ENCODE measurements at places on chromosomes 2 and 18.

DNA sequence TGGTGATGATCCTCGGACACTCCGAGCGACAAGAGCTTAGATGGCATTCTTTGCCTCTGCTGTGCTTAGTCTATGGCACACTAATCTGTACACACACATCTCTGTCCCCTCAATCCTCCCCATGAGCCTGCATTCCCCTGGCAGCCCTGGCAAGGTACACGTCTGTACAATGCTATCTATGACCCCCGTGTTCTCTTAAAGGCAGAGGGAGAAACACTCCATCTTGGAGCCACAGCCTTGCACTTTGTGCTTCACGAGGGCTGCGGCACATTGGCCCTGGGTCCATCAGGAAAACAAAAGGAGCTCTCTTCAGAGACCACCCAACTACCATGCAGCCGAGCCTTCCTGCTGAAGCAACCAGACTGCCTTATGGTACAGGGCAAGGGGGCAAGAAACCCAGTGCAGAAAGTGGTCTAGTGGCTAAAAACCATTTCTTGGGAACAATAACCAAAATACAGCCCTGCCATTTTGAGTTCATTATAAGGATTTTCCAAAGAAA lies 42.5 kb downstream of the STEAP3 start:
- DNase-seq = no peak

DNA sequence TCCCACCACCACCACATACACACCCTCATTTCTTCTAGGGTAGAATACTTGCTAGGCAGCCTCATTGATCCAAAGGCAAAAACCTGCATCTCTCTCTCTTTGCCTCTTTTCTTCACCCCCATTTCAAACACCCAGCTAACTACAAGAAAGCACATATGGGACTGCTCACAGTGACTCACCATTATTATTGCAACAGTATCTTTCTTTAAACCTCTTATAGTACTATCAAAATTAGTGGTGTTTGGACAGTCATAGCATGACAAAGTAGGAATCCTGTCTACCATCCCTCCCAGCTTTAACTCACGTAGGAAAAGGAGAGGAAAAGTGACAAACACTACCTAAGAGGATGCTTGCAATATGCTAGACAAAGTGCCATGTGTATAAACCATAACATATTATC lies 422.5 kb upstream of the CRIM1 start:
- DNase-seq = peak; percentile 76

GRCh38 chr2:228771774-228772173 lies 499.3 kb downstream of the PID1 start:
- DNase-seq = peak; percentile 16

GRCh38 chr2:77397763-77398162 lies 124.4 kb downstream of the LRRTM4 start:
- DNase-seq = no peak

GRCh38 chr2:228602288-228602687 lies 420.8 kb upstream of the SPHKAP start:
- peak; percentile 34 for DNase-seq

- DNase-seq = no peak
These were observed 117.6 kb downstream of the INHBB start for GRCh38 chr2:120463527-120463926.

DNA sequence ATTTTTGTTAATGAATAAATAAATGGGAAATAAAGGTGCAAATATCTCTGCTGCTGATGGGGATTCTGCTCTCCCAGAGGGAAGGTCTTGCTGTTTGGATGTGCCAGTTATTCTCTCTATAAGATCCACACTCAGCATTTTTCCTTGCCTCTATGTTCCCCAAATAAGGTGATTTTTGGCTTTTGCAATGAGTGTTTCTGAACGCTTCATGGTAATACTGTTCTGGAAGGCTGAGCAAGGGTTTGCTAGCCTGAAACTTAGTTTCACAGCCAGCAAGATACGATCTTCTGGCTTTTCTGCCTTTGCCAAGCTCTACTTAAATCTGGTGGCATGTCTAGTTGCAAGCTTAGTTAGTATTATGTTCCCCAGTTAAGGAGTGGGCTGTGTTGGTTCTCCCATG lies 114.6 kb downstream of the LPIN1 start:
- DNase-seq = no peak

DNA sequence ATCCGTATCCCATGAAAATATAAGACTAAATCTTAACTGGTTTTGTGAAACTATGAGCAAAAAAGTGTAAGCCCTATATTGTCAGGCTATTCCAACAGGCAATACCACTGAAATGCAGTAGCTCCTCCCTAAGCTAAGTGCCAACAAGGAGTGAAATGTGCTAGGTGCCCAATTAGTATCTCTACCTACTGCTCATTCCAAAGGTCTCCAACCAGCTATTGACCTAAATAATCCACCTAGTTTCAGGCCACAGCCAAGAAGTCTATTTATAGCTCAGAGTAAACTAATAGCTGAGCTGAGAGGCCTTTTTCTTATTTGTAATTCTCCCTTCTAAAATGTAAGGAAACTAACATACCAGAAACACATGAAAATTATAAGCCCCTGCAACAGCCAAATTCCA lies 482.2 kb downstream of the DCC start:
- DNase-seq = no peak

GRCh38 chr2:143192716-143193115 lies 63.5 kb downstream of the ARHGAP15 start:
- DNase-seq = no peak

GRCh38 chr2:65053199-65053598 lies 3.0 kb upstream of the CEP68 start:
- no peak for DNase-seq

GRCh38 chr2:107717661-107718060 lies 109.0 kb upstream of the RGPD4 start:
- no peak for DNase-seq

- peak; percentile 33 for DNase-seq
These were observed 129.0 kb downstream of the GPD2 start for GRCh38 chr2:156565066-156565710.

DNA sequence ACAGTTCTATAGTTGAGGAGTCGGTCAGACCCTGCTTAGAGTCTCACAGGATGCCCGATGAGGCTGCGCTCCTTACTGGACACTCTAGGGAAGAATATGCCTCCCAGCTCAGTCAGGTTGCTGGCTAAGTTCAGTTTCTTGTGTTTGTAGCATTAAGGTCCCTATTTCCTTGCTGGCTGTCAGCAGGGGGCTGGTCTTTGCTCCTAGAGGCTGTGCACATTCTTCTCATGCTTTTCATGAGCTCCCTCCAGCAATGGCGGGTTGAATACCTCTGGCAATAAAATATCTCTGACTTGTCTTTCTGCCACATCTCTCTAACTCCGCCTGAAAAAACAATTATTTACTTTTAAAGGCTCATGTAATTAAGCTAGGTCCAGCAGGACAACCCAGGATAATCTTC lies 79.4 kb upstream of the DNAJC10 start:
- no peak for DNase-seq

GRCh38 chr2:73333564-73333963 lies 40.2 kb upstream of the EGR4 start:
- DNase-seq = no peak

DNA sequence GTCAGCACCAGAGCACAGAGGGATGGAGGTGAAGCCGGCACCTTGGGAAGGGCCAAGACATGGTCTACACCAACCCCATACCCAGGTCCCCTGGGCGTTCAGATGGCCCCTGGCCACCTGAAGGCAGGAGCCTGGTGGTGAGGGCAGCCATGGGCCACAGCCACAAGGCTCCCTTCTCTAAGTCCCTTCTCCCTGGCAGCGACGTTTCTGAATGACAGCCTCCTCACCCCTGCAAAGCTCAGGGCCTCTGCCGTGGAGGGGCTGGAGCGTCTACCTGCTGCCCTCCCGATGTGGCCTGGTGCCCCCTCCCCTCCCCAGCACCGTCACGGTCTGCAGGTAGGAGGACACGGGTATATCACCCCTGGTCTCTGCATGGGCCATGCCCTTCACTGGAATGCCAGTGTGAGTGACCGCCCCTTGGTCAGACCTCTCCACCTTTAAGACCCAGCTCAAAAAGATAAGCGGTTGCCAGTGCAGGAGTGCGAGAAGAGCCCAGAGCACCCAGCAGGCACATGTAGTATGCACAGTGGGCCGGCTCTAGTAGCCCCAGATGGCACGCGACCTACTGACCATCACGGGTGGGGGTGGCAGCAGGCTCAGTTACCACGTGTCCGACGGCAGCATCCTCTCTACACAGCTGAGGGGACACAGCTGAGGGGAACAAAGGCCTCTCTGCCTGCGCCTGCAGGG lies 46.6 kb downstream of the HS6ST1 start:
- DNase-seq = no peak

DNA sequence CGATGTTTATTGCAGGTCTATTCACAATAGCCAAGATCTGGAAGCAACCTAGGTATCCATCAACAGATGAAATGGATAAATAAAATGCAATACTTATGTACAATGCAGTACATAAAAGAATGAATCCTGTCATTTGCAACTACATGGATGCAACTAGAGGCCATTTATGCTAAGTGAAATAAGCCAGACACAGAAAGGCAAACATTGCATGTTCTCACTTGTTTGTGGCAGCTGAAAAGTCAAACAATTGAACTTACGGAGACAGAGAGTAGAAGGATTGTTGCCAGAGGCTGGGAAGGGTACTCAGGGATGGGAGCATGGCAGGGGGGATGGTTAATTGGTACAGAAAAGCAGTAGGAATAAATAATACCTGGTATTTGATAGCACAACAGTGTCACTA lies 563.9 kb downstream of the TMX3 start:
- DNase-seq = no peak

- peak; percentile 53 for DNase-seq
These were observed 179.6 kb downstream of the FAM124B start for GRCh38 chr2:224222291-224222690.

DNA sequence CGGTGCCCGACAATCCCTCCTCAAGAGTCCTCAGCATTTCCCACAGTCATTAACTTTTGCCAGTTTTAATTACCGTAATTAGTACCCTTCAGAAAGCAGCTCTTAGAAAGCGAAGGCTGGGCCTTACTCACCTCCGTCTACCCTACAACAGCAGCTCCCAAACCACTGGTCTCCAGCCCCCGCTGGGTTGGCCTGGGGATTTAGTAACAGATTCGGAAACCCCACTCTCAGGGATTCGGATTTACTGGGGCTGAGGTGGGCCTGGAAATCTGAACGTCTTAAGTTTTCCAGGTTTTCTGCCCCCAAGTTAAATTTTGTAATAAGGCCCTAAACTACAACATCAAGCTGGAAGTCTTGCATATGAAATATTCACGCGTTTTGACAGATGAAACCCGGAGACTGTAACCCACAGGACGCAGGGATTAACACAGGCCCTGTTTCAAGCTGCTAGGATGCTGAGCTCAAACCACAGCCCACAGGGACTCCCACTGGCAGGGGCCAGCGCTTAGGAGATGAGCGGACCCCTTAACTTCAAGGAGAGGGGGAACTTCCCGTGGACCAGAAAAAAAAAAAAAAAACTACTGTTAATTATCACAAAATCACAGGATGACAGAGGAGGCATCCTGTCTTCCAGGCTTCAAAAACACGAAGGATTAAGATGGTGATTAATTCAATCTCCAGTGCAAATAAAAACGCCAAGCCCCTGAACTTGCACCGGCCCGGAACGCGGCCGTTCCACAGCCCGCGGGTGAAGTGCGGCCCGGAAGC lies 985 bp downstream of the ILKAP start:
- no peak for DNase-seq

DNA sequence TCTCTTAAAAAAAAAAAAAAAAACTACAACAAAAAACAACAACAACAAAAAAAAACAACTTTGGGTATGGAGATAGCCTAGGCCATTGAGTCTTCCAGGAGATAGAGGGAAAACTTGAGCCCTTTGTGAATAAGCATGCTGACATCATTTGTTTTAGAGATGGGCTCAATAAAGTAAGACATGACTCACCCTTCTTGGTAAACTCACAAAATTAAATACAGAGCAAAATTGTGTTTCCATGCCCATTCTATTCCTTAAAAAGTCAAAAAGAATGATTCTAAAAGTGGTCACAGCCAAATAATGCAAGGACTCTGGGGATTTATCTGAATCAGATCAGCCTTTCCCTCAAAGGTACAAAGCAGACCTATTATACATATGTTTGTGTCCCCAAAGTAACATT lies 117.4 kb downstream of the ETAA1 start:
- DNase-seq = peak; percentile 72

GRCh38 chr2:189179570-189179950 lies at the start of gene COL5A2:
COL5A2 (minus strand) TSS chr2:189179761; CDS start chr2:189179604, 157 bp downstream.
- peak; percentile 87 for DNase-seq

DNA sequence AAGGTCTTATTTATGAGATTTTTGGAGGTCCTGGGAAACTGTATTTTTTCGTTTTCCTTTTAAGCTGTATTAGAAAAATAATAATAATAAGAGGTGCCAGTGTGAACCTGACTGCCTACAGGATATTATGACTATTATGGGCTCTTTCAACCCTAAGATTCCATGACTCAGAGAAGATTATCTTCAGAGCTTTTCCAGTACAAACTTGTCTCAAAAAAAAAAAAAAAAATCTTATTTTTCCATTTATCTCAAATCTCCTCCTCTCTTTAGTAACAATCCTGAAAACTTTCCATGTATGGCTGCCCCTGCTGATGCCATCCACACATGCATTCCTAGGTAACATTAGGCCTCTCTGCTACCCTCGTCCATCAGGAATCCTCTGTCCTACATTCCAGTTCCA lies 36.7 kb upstream of the RPE start:
- no peak for DNase-seq

GRCh38 chr18:58128381-58129374 lies 84.7 kb downstream of the NEDD4L start:
- no peak for DNase-seq

DNA sequence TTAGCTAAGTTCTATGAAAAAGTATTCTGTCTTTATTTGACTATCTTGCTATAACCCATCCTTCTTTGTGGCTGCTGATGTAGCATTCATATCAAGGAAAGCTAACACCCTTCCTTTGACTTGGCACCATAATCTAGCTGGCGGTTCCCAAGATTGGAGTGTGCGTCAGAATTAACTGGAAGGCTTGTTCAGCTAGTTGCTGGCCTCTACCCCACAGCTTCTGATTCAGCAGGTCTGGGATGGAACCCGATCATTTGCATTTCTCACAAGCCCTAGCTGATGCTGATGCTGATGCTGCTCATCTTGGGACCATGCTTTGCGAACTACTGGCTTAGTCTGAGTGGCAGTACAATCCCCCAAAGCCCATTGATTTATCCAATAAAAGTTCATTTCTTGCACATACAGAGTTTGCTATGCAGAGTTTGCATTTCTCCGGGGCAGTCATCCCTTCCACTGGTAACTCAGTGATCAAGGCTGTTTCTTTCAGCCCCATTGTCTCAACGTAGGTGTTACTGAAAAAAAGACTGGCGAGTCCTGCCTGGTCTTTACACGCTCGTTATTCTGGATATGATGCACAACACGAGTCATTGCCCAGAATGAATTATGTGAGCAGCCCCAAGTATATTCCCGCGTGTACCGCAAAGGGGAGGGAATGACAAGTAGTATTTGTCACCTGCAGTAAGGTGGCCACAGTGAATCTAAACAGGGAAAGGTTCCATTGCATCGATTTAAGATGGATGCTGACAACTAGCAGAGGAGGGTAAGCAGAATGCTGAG lies 96.5 kb downstream of the ZNF532 start:
- DNase-seq = no peak

Data from HCEC 1CT (cell line).